CD8-positive, alpha-beta memory T cell (primary cell): ENCODE measurements at places on chromosomes 6 and 20. TPM values are rescaled to one million over a fixed set of nuclear protein-coding genes. Genes with fewer than 3 reads are reported as not detected.

OGFRL1 gene
- total RNA-seq: 5.5 TPM

PCMTD2 gene
- 37.4 TPM for total RNA-seq

GPLD1 gene
- 0.64 TPM for total RNA-seq

RREB1 gene
- total RNA-seq: 17.7 TPM

MDC1 gene
- 71.1 TPM for total RNA-seq

TMC2 gene
- not detected for total RNA-seq

HMGCLL1 gene
- not detected for total RNA-seq

BNIP5 gene
- not detected for total RNA-seq

SASH1 gene
- total RNA-seq: 0.72 TPM

SPATS1 gene
- not detected for total RNA-seq

DNA sequence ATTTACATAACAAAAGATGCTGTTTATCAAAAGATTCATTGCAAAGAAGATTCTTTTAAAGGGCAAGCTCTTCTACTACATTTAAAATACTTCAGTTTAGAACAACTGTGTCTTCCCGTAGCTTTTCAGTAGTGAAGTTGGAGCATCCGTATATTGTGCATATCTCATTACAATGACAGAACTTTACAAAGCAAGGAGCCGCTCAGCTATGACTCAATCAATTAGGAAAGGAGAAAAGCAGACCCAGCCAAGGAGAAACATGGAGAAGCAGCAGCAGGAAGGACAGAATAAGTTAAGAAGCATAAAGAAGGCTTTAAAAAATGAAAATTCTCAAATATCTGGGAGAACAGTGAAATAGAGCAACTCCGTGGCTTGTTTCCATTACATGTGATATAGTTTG lies 132.6 kb upstream of the SMLR1 start:
- DNase-seq: no peak

DNA sequence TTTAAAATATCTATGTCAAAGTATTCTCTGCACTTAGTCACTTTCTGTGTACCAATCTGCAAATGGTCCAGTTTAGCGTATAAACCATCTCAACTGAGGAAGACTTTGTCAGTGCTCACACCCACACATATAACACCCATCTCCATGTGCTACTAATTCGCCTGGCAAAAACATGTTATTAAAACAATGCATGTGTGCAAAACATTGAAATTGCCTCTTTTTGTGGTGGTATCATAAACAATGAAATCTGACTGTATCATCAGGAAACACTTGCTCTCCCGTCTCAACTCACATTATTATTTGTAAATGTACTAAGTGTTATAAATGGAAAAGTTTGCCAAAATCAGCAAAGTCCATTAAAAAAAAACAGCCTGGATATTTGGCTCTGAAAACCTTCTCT lies 105.9 kb upstream of the FOXC1 start:
- no peak for DNase-seq

DNA sequence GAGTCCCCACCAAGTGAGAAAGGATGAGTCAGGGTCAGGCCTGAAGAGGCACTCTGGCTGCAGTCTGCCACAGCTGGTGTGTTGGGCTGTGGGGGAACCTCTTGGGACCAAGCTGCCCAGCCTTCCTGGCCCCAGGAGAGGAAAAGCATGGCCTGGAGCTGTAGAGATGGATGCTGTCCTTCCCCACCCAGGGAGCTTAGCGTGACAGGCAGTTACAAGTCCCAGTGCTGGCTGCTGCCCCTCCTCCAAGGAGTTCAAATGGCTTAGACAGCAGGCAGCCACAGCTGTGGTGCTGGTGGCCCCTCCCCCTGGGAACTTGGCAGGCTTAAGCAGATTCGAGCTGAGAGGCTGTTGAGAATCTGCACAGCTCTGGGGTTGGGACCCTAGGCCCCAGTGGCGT lies 253.2 kb downstream of the PLCB1 start:
- DNase-seq: no peak

DNA sequence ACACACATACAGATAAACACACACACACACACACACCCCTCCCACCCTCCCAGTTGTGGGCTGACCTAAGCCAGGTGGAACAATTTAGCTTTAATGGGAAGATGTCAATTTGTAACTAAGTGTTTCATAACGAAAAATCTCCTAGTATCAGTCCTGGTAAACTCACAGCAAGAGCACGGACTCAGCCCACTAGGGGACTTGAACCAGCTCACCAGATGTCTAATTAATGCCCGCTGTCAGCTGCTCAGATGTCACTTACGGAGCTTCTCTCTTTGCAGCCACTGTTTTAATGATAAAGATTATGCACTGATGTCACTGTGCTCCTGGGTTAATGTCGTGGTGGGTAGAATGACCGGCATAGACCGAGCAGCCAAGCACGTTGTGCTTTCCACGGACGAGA lies 116.6 kb upstream of the INSM1 start:
- DNase-seq: no peak

GRCh38 chr6:14660806-14661579 lies 543.4 kb downstream of the CD83 start:
- peak; percentile 22 for DNase-seq

DNA sequence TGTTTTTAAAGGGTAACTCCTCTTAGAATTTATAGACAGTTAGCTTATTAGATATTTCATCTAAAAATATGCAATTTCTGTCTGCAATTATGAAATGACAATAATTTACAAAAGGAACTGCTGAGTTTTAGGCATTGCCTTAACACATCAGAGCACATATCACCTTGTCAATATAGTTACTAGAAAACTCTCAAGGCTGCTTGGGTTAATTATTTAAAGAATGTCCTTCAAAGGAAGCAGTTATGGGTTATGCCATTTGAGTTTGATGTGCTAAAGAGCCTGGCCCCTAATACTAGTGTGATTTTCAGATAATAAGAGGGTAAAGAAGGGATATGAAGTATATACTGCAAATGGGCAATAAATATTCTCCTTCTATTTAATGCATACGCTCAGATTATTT lies 192.5 kb downstream of the EPHA7 start:
- DNase-seq: no peak

GRCh38 chr6:157267109-157267611 lies 56.2 kb downstream of the TMEM242 start:
- DNase-seq: no peak

DNA sequence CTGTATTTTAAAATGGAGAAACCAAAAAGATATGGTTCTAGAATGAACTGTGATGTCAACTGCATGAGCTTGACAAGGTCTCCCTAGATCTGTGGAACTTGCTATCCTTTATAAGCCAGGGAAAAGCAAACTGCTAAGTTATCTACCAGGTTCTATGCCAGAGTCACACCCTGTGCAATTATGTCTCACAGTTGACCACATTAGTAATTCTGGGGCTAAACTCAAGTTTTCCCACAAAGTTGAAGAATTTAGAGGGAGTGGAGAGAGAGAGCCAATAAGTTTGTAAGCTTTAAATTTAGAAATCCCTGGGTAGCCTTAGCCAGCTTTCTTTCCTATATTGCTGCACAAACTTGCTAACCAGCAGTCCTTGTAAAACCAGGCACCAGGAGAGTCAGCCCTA lies 407.0 kb upstream of the SASH1 start:
- no peak for DNase-seq

DNA sequence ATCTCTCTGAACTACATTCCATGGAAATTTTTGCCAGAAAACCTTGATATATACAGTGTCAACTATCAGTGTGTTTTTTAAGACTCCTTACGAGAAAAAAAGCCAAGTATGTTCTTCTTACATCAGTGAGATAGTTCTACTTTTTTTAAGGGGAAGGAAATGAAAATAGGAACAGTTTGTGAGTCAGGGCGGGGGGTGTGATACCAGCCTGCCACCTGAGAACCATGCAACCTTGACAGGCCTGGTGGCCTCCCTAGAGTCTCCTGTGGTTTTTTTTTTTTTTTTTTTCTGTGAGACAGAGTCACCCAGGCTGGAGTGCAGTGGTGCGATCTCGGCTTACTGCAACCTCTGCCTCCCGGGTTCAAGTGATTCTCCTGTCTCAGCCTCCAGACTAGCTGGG lies 96.3 kb upstream of the GCM1 start:
- DNase-seq: no peak

GRCh38 chr20:41956338-41957074 lies 338.3 kb upstream of the CHD6 start:
- DNase-seq: no peak

DNA sequence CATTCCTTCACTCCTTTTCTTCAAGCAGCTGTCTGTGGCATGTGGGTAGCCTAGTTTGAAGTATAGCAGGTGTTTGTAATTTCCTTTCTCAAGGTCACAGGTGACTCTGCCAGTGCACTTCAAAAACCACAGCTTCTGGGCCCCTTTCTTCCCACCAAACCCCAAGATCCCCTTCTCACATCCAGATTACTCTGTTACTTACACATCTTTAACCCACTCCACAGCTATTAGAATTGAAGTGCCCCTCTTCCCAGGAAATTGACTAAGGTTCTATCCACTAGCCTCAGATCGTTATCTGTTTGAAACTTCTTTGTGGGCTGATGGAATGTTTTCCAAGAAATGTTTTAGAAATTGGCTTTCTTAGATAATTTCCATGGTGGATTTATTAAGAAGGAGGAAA lies 150.8 kb downstream of the AHI1 start:
- DNase-seq: no peak

GRCh38 chr6:41073968-41074691 lies 1.4 kb downstream of the NFYA start:
- no peak for DNase-seq

DNA sequence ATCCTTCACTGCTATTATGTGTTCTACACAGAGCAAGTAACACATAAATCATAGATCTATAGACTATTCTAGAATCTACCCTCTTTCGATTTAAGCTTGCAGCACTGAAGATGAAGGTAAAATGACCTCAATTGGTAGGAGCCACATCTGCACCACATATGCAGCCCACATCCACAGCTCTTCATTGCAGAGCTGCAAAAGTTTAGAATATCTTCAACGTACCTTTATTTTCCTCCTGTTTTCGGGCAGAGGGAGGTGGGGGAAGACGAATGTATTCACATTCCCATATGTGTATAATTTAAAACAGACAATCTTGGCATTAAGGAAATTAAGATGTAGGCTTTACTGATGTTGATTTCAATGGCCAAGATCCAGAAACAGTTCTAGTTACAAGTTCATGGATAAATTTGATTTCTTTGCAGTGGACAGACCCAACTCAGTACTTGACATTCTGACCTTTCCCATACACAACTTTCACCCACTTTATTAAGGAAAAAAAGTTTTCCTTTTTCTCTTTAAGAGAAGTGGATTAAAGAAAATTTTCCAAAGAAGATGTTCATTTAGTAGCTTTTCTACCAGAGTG lies 14.0 kb downstream of the EPB41L2 start:
- no peak for DNase-seq

DNA sequence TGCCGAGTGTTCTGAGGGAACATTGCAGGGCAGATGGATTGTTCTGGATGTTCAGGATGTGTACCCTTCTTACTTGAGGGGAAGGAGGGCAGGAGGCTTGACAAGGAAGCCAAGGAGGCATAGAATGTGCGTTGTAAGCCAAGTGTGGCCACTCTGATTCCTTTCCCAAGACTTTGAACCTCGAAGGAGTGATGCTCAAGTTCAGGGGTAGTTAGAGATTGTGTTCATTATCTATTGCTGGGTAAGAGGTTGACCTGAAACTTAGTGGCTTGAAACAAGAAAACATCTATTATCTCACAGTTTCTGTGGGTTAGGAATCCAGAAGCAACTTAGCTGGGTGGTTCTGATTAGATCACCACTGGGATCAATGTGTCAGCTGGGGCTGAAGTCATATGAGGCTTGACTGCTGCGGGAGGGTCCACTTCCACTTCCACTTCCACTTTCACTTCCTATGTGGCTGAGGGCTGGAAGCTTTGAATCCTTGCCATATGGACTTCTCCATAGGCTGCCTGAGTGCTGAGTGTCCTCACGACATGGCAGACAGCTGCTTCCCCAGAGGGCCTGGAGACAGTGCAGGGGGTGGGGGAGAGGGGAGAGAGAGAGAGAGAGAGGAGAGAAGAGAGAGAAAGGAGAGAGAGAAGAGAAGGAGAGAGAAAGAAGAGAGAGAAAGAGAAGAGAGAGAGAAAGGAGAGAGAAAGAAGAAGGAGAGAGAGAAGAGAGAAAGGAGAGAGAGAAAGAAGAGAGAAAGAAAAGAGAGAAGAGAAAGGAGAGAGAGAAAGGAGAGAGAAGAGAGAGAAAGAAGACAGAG lies 6.9 kb upstream of the CD40 start:
- no peak for DNase-seq

GRCh38 chr6:84447651-84448050 lies 220.2 kb upstream of the CEP162 start:
- no peak for DNase-seq

DNA sequence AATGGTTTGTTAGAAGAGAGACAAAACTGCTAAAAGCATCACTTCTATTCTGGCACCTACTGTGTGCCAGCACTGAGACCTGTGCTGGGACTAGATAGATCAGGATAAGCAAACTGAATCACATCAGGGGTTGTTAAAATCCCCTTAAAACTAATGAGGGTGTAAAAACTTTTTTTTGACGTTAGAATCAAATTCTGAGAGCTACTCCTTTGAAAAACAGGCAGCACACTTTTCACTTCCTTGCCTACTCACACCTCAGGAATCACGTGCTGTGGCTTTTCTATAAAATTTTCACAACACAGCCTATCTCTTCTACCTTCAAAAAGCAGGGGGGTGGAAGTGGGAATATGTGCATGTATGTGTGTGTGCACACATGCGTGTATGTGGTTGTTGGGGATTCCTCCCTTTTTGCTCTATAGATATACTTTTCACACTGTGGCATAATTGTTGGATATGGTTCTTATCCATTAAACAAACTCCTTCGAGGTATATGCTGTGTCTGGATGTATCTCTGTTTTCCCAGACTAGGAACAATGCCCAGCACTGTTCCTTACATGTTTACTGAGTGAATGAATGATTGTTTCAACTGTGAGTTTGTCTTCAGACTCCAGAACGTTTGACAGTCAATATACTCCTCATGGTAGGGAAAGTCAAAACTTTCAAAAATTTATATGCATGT lies 105.4 kb downstream of the FYN start:
- DNase-seq: peak; percentile 61

- no peak for DNase-seq
Observed at GRCh38 chr6:161261816-161262215, 12.0 kb downstream of the AGPAT4 start.

GRCh38 chr20:44580581-44581268 lies 1.7 kb upstream of the PKIG start:
- no peak for DNase-seq

GRCh38 chr6:117506907-117507306 lies 24.4 kb downstream of the DCBLD1 start:
- DNase-seq: no peak
